Transverse colon (tissue), 4 donors: ENCODE measurements at places on chromosomes 3 and 15. TPM values are rescaled to one million over a fixed set of nuclear protein-coding genes. Genes with fewer than 3 reads are reported as not detected.

- no peak for DNase-seq
Observed at GRCh38 chr3:197682713-197683112, 54.0 kb downstream of the RUBCN start.

DNA sequence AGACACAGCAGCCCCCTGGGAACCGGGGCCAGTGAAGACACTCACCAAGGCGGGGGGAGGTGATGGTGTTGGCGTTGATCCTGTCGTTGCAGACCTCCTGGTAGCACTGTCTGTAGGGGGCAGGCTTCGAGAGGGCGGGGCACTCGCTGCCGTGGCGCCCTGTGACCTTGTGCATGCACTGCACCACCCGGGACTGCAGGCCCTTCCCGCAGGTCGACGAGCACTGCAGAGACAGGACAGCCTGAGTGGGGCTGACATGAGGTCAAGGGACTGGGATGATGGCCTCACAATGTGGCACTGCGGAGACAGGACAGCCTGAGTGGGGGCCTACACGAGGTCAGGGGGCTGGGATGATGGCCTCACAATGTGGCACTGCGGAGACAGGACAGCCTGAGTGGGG, 242.8 kb upstream of the LYSMD4 start:
- DNase-seq = no peak

PIK3CB gene
- total RNA-seq = 68.6 TPM

DNA sequence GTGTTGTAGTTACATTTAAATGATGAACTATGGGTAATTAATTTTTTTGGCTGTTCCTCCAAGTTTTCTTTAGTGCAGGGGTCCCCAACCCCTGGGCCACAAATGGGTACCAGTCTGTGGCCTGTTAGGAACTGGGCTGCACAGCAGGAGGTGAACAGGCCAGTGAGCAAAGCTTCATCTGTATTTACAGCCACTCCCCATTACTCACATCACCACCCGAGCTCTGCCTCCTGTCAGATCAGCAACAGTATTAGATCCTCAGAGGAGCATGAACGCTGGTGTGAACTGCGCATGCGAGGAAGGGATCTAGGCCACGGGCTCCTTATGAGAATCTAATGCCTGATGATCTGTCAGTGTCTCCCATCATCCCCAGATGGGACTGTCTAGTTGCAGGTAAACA, 75.9 kb upstream of the RPL35A start:
- DNase-seq = no peak

GMPS gene
- total RNA-seq = 45.2 TPM

- no peak for DNase-seq
Observed at GRCh38 chr3:153277029-153277428, 115.0 kb downstream of the RAP2B start.

ECE2 gene
- total RNA-seq = not detected
